Right ventricle myocardium inferior (tissue), 1 donor: ENCODE measurements at places on chromosomes 13 and 19. TPM values are rescaled to one million over a fixed set of nuclear protein-coding genes. Genes with fewer than 3 reads are reported as not detected.

SWSAP1 gene
- 1.9 TPM for total RNA-seq

TSSK6 gene
- total RNA-seq: 0.32 TPM

FCGBP gene
- total RNA-seq: 19.5 TPM

ADPRHL1 gene
- 468 TPM for total RNA-seq

CLEC11A gene
- 4.0 TPM for total RNA-seq

TMC4 gene
- total RNA-seq: 0.97 TPM

CGB2 gene
- total RNA-seq: not detected

C13orf46 gene
- 0.32 TPM for total RNA-seq

SMIM44 gene
- not detected for total RNA-seq

KHSRP gene
- 87.9 TPM for total RNA-seq

RASL11A gene
- total RNA-seq: 10.6 TPM

ZNF836 gene
- total RNA-seq: 6.8 TPM

GIPC1 gene
- total RNA-seq: 50.0 TPM

HSPB6 gene
- total RNA-seq: 662 TPM

GRIN3B gene
- total RNA-seq: 0.35 TPM

CEACAM18 gene
- not detected for total RNA-seq

SLC25A41 gene
- total RNA-seq: 0.16 TPM

SRRM5 gene
- total RNA-seq: 0.16 TPM

C5AR1 gene
- total RNA-seq: 5.0 TPM

CASP14 gene
- total RNA-seq: not detected

TGFBR3L gene
- 7.2 TPM for total RNA-seq

ICAM5 gene
- 0.38 TPM for total RNA-seq

FPR1 gene
- total RNA-seq: 5.3 TPM

PRR36 gene
- total RNA-seq: not detected

IL11 gene
- not detected for total RNA-seq

PLEKHA4 gene
- total RNA-seq: 23.8 TPM

MYO16 gene
- 1.4 TPM for total RNA-seq

PLA2G4C gene
- 40.8 TPM for total RNA-seq

PEAK3 gene
- total RNA-seq: 0.68 TPM

PSG1 gene
- total RNA-seq: not detected

CCL25 gene
- not detected for total RNA-seq

PABPC3 gene
- 0.05 TPM for total RNA-seq

MIA gene
- not detected for total RNA-seq

GPR180 gene
- total RNA-seq: 5.7 TPM

MAU2 gene
- total RNA-seq: 31.8 TPM

FPR2 gene
- total RNA-seq: 0.95 TPM
